ENCODE measurements at places on chromosomes 6 and 20.
A peak's percentile ranks its signal among the peaks of the same experiment; 100 is the strongest.

DNA sequence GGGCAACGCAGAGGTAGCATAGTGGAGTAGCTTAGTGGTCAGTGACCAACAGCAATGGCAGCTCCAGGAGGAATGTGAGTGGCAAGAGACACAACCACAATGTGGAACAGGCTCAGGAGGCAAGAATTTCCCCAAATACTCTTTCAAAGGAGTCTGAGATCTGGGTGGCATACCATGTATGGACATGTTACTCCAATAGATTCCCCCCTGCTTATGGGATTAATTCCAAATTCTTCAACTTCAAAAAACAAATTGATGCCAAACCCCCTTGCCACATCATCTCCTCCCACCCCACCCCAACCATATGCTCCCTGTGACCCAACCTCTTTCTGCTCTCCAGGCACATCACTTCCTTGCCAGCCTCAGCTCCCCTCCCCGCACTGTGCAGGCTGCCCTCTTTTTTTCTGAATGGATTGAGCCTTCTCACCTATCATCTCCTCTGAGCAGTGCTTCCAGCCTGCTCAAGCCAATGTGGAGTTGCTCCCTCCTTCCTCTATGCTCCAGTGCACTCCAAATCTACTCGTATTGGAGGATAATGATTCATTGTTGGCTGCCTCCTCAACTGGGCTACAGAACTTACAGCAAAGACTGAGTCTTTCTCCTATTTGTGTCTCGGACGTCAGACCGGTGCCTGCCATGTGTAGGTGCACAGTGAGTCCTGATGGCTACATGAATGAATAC is 93.0 kb upstream of the CEP85L start:
- DNase-seq: no peak

DNA sequence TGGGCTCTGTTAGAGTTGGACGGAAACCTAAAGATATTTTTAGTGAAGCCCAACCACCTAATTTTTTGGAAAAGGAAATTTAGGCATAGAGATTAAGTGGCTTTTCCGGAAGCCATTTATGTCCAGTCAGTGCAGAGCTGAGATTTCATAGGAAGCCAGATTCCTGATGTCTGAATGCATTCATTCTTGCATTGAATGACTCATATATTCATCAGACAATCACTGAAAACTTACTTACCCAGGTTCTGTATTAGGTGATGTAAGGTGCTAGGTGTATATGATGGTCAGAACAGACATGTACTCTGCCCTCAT is 4.1 kb downstream of the SH3BGRL2 start:
- DNase-seq: no peak

- DNase-seq: peak; percentile 48
Measured at GRCh38 chr6:39309942-39310531, 4.2 kb downstream of the KCNK17 start.

DNA sequence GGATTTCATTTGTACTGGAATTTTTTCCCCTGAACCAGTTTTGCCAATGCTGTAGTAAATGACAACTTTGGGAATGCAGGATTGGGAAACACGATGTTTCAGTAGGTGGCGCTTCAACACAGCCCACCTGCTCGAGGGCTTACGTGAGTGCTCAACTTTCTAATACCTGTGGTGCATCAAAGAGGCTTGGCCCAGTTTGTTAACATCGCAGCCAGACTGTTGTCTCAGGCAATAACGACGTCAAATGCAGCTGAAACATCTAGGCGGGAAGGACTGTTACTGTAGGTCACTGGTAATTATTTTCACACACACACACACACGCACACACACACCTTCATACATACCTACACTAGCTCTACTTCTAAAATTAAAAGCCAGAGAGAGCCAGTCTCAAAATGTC is 815.5 kb upstream of the SLC35B3 start:
- no peak for DNase-seq

- no peak for DNase-seq
Measured at GRCh38 chr6:140153703-140154102, 779.3 kb upstream of the CITED2 start.

GRCh38 chr6:53651205-53651763 is 14.3 kb downstream of the KLHL31 start:
- DNase-seq: peak; percentile 36

- no peak for DNase-seq
Measured at GRCh38 chr6:164695896-164696295, 613.5 kb downstream of the C6orf118 start.

DNA sequence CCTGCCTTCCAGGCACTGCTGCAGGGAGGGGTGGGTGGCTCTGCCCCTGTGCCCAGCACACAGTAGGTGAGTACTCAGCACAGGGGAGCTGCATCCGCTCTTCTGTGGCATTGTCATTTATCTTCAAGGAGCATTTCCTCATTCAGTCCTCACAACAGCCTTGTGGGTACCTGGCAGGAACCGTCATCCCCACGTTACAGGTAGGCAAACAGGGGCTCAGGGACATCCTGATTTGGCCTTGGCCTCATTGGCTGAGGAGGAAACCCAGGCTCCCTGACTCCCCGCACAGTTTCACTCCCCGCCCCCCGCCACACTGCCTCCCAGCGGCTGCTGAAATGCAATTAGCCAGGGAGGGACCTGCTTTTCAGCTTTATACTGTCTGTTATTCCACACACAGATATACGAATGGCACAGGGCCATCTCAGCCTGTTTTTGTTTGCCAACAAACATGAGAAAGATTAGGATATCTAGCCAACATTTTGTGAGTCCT is 24.2 kb upstream of the PNPLA1 start:
- DNase-seq: no peak

DNA sequence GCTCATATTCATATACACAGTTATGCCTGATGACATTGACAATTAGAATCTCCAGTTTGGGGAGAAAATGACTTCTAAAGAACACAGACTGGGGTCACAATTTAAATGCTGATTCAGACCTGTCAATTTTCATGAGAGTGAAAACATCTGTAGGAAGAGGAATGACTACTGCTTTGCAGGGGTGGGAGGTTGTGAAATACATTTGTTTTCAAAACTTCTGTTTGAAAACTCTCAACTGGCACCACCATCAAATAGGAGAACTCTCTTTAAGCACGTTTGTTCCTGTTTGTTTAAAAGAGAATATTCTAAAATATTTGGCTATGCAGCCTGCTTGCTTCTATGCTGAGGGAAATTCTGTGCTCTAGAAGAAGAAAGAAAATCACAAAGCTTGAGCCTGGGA is 50.8 kb upstream of the ADGRF5 start:
- DNase-seq: no peak

- DNase-seq: no peak
Measured at GRCh38 chr20:60056407-60057122, 98.3 kb downstream of the CDH26 start.

DNA sequence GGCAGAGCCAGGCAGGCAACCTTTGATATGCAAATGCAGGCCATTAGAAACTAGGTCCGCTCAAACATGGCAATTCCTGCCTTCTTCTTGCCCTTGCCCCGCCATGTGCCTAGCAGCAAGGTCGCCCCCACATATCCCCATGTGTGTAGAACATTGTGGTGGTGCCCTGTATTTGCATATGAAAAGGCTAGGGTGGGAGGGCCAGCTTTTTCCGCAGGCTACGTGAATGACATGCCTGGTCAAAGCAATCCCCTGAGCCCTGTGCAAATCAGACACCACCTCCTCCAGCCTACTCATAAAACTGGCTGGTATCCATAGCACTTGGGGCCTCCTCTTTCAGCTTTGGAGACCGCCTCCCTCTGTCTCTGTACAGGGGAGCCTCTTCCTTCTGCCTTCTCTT is 31.6 kb downstream of the GSTA2 start:
- DNase-seq: no peak

GRCh38 chr6:56148488-56149186 is 98.7 kb downstream of the COL21A1 start:
- DNase-seq: no peak

- DNase-seq: no peak
Measured at GRCh38 chr6:12356983-12357972, 67.1 kb downstream of the EDN1 start.

DNA sequence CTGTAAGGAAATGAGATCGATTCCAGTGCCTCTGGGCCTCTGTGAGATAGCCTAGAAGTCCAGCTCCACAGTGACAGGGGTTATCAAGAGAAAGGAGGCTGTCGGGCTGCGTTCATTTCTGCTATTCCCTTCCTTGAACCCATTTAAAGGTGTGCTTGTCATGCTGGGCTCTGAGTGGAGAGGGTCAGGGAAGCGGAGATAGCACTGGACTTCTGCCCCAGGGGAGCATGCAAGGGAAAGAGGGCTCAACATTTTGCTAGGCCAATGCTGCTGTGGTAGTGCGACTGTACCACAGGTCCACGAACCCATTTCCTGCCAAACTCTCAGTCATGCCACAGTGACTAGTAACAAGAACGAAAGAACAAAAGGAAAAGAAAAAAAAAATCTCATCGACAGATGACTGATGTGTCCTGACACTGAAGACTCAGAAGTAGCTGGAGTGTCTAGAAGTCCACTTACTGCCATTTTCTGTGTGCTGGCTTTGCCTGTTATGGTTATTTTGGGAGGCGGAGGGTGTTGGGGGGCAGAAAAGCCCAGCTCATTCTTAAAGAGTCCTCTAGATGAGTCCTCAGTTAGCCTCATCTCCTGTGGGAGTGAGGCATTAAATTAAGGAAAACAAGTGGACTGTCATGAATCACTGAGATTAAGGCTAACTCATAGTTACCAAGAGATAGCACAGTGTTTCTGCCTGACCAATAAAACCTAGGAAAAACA is 8.1 kb downstream of the NEDD9 start:
- no peak for DNase-seq

DNA sequence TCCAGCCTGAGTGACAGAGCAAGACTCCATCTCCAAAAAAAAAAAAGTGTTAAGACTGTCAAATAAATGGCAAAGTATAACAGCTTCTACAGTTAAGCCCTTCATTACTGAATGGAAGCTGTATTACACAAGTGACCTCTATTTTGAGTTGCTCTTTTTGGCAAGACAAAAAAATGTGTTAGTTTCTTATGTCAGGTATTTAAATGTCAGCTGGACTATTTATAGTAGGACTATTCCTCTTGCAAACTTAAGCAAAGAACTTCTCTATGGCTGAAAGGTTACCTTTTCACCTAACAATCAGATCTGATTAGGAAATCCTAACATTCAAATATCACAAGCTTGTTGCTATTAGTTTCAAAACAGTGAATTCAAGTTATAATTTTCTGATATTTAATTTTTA is 12.4 kb downstream of the UBE2V1 start:
- DNase-seq: no peak

DNA sequence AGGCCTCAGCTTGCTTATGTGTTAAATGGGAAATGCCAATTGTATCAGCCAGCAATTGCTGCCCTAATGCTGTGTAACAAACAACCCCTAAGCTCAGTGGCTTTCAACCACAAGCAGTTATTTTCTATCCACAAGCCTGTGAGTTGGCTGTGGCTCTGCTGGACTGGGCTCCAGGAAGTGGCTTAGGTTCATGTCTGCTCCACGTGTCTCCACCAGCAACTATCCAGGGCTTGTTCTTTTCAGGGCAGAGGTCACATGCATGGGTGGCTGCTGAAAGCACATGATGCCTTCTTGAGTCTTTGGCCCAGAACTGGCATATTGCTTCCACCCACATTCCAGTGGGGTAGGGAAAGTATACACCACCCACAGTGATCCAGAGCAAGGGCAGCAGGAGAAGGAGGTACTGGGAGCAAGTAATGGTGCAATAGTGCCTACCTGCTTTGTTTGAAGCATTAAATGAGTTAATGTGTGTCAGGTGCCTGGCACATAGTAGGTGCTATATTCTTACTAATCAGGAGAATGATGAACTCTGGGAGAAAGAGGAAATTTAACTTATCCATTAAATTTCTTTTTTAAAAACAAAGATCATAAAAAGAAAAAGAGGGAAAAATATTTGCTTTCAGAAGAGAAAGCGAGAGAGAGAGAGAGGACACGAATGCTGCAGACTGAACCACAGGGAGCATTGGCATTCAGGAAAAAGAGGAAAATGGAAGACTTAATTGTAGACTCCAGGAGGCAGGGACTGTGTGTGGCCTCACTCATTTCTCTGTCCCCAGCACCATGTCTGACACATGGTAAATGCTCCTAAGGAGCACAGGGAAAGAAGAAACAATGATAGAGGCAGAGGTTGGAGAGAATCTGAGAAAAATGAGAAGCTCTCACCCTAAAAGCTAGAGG is 25.2 kb upstream of the RNF24 start:
- no peak for DNase-seq

- no peak for DNase-seq
Measured at GRCh38 chr6:120395784-120396183, 938.5 kb downstream of the TBC1D32 start.

DNA sequence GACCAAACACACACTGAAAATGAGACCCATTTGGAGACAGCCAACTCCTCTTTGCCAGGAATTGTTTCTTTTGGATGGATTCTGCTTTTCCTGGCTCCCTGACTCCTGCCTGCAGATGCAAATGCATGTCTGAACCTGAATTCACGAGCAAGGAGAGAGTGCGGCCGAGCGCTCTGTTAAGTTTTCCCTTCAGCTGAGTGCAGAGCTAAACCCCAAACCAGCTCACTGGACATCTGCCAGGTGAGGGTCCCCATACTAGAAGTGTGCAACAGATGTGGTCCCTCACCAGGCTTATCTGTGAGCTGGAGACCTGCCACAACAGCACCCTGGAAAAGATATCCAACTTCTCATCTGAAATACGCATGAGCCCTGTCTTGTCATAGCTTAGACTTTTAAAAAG is 59.0 kb downstream of the CD164 start:
- no peak for DNase-seq

DNA sequence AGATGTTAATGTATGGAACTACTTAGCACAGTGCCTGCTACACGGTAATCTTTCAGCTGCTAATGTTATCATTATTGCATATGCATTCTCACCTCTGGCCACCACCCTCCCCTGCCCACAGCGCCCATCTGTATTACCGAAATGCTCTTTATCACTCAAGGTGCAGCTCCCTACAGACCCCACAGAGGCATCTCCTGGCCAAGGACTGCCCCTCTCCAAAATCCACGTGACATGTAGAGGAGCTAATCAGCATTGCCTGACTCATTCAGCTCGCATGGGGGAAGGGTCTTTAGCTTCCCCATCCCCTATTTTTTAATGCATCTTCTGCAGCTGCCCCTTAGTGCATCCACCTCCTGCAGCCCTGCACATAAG is 41.8 kb downstream of the SLC22A23 start:
- DNase-seq: no peak

DNA sequence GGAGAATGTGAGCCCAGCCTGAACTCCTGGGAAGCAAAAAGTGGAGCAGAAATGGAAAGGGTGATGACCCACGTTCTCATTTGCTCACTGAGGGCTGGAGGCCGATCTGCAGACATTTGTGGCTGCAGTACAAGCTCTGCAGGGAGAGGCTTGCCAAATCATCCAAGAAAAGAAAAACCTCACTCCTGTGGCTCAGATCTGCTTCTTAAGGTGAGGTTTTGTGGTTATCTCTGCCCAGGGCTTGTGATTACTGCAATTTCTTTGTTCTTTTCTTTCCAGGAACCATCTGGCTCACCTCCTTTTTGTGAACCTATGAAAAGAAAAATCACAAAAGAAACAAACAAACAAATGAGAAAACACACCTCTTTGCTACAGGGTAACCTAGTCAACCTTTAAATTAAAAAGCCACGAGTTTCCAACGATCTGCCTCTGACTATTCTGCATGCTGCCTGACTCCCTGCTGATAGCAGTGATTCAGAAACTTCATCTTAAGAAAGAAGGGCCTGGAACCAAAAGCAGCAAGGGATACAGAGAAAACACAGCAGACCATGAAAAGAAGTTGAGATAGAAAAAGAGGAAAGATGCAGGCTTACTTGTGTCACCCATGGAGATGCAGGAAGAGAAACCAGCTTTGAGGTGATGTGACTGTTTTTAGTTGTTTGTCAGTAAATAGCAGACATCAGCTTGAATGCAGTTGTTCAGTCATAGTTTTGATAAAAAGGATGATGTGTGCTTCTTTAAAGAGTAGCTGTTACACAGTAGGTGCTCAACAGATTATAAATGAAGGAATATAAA is 165.1 kb downstream of the LMBRD1 start:
- DNase-seq: no peak
